B cell (primary cell): ENCODE measurements at places on chromosomes 2 and 18. TPM values are rescaled to one million over a fixed set of nuclear protein-coding genes. Genes with fewer than 3 reads are reported as not detected.

GRCh38 chr2:97913846-97914245, 81.9 kb downstream of the TMEM131 start:
- peak overlapping the region; percentile 30 for H3K27ac ChIP-seq
- H3K27me3 ChIP-seq: no peaks in the 10 kb centered on the region
- no peak for DNase-seq
- no peaks in the 10 kb centered on the region for H3K36me3 ChIP-seq
- H3K4me3 ChIP-seq: no peak overlapping the region
- H3K4me1 ChIP-seq: peaks cover 55% of the 10 kb centered on the region

Gene LRP2
- total RNA-seq: not detected in 2 replicates

Gene CELF4
- not detected in 2 replicates for total RNA-seq

DNA sequence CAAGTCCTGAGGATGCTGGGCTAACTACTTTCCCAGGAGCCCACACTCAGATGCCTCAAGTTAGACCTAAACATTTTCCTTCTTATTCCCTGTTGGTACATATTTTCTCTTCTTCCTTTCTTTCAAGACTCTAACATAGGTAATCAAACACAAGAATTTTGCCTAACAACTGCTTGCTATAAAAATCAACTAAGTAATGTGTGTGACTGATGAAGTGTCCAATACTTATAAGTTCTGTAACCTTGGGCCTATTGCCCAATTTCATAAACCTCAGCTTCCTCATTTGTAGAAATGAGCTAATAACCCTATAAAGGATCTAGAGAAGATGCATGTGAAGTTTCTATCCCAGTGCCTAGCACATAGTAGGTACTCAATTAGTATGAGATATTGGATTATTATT, 31.6 kb upstream of the PIK3C3 start:
- no peak overlapping the region for H3K4me3 ChIP-seq
- H3K4me1 ChIP-seq: no peaks in the 10 kb centered on the region
- H3K36me3 ChIP-seq: no peaks in the 10 kb centered on the region
- no peak overlapping the region for H3K27ac ChIP-seq
- no peak for DNase-seq

GRCh38 chr2:96120991-96121390, 4.6 kb upstream of the ADRA2B start:
- DNase-seq: no peak
- peaks cover 22% of the 10 kb centered on the region for H3K27me3 ChIP-seq
- H3K27ac ChIP-seq: no peak overlapping the region
- peaks cover 18% of the 10 kb centered on the region for H3K4me1 ChIP-seq
- no peaks in the 10 kb centered on the region for H3K36me3 ChIP-seq

DNA sequence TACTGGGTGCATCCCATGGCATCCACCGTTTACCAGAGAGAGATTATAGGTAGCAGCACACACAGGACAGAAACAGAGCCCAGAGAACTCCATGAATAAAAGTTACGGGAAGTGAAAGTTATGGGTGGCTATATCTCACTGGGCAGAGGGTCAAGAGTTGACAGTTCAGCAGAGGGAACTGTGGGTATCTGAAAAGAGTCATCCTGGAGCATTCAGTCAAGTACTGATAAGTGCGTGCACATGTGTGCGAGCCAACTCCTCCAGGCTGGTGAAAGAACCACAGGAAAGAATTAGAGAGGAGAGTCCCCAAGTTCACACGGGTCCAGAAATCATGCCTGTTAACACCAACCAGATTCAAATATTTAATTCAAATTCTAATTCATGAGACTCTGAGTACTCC, 1588.2 kb downstream of the LRP1B start:
- DNase-seq: no peak
- H3K27ac ChIP-seq: no peak overlapping the region
- H3K4me1 ChIP-seq: no peaks in the 10 kb centered on the region
- H3K36me3 ChIP-seq: no peaks in the 10 kb centered on the region

DNA sequence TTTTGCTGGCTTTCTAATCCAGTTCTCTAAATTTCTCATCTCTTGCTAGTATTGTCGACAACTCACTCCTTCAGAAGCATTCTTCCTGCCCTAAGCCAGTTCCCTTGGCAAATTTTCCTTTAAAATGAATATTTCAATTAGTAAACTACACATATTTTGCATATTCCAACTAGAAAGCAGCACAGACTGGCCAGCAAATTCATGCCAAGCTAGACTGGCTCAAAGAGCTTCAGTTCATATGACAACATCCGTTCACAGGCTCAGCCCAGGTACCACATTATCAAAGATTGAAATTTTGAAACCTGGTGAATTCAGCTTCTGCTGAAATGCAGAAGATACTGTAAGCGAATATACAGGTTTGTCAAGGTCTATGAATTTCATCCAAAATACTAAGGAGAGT, 64.5 kb downstream of the AFF3 start:
- peaks cover 15% of the 10 kb centered on the region for H3K36me3 ChIP-seq
- no peak for DNase-seq
- no peak overlapping the region for H3K27ac ChIP-seq
- H3K4me1 ChIP-seq: peaks cover 3% of the 10 kb centered on the region
- H3K27me3 ChIP-seq: no peaks in the 10 kb centered on the region

DNA sequence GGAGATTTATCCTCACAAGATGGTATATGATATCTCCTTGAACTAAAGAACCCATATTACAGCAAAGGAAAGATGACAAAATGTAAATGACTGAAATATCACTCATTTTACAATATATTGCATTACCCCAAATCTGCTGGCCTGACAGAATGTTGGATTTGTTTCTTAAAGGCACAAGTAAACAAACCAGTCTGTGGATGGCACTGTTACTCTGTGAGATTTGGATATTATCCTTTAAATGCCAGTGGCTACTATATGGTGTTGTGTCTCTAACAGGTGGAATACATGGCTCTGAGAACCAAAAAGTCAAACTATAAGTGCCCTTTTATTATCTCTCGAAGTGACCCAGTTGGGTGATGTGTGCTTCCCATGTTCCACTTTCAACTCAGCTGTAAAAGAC, 125.7 kb downstream of the PDE1A start:
- no peak overlapping the region for H3K4me3 ChIP-seq
- no peak for DNase-seq
- no peaks in the 10 kb centered on the region for H3K4me1 ChIP-seq
- H3K27me3 ChIP-seq: no peaks in the 10 kb centered on the region
- H3K27ac ChIP-seq: no peak overlapping the region

- H3K36me3 ChIP-seq: no peaks in the 10 kb centered on the region
- H3K4me1 ChIP-seq: no peaks in the 10 kb centered on the region
- H3K27me3 ChIP-seq: no peaks in the 10 kb centered on the region
- DNase-seq: no peak
- no peak overlapping the region for H3K27ac ChIP-seq
- no peak overlapping the region for H3K4me3 ChIP-seq
These were observed 99.9 kb downstream of the DYM start for GRCh38 chr18:49360582-49360981.

- H3K36me3 ChIP-seq: peaks cover 2% of the 10 kb centered on the region
- no peaks in the 10 kb centered on the region for H3K27me3 ChIP-seq
These were observed 300.9 kb downstream of the NBAS start for GRCh38 chr2:15260196-15260595.

Gene SULT1C3
- not detected in 2 replicates for total RNA-seq

GRCh38 chr2:221104361-221104811, 467.7 kb downstream of the EPHA4 start:
- H3K27me3 ChIP-seq: no peaks in the 10 kb centered on the region
- no peak overlapping the region for H3K27ac ChIP-seq
- no peak overlapping the region for H3K4me3 ChIP-seq
- H3K4me1 ChIP-seq: no peaks in the 10 kb centered on the region

DNA sequence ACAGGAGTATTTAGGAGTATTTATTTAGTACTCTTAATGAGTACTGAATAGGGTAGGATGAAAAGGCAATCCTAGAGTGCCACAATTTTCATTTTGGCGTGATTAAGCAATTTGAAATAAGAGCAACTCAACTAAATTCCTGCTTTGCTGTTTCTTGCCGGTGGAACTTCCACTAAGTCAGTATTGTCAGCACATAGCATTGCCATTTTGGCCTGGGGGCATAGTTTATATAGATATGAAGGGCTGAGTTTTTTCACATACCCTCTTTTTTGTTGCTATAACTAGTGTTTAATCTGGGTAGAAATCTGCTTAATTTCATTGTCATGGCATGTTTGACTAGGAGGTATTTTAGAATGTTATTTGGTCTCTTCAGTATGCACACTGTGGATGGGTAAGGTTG, 1.9 kb downstream of the GTF2A1L start:
- no peaks in the 10 kb centered on the region for H3K4me1 ChIP-seq
- H3K4me3 ChIP-seq: no peak overlapping the region
- DNase-seq: no peak
- peaks cover 3% of the 10 kb centered on the region for H3K27me3 ChIP-seq
- H3K36me3 ChIP-seq: no peaks in the 10 kb centered on the region
- H3K27ac ChIP-seq: no peak overlapping the region

DNA sequence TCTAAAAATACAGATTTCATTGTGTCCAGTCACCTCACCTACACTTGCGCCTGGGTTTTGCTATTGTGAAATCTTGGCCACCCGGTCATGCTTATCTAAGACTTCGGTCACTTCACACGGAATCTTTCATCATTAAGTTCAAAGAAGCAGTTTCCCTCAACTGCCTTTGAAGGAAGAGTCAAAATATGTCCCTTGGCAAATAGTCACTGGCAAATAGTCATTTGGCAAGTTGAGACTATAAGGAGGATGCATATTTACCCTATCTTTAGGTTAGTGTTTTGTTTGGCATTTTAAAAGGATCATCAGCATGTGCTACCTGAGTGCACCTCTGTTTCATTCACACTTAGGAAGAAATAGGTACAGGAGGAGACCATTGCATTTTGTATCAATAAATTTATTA, 95.9 kb downstream of the FEZ2 start:
- H3K27me3 ChIP-seq: no peaks in the 10 kb centered on the region
- H3K4me3 ChIP-seq: no peak overlapping the region
- no peak overlapping the region for H3K27ac ChIP-seq

DNA sequence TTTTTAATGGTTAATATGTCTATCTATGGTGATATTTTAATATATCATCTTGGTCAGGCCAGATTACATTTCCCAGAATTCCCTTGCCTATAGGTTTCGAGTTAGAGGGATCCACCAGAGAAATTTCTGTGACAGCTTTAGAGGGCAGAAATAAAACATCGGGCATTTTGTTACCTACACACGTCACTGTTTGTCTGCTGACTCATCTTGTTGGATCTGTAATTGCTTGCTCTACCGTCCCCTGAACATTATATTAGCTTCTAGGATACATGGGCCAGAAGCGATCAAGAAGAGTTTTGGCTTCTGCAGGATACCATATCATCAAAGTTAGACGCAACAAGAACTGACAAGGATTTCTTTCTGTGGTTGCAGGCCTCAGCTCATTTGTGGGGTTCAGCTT, 795.8 kb upstream of the GCFC2 start:
- no peak for DNase-seq
- no peak overlapping the region for H3K27ac ChIP-seq

- H3K4me1 ChIP-seq: no peaks in the 10 kb centered on the region
- H3K36me3 ChIP-seq: no peaks in the 10 kb centered on the region
- DNase-seq: no peak
- H3K4me3 ChIP-seq: no peak overlapping the region
- H3K27me3 ChIP-seq: no peaks in the 10 kb centered on the region
- H3K27ac ChIP-seq: no peak overlapping the region
These were observed 19.5 kb downstream of the SIGLEC15 start for GRCh38 chr18:45844938-45845337.

DNA sequence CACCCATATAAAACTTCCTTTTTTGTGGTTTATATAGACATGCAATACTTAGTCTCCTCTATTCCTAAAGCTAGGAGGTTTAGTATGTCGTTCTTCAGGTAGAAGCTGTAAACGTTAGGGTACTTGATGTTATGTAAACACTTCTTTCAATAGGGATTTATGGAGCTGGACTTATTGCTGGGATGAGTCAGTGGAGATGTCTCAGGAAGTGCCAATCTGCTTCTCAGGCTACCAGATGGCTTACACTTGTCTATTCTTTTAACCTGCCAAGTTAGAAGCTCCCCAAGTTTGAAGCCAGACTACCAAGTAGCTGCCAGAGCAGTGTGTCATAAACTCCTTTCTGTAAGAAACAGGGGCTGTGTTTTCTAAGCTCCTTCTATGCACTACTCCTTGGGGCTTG, 756.5 kb upstream of the LRRTM1 start:
- H3K4me1 ChIP-seq: no peaks in the 10 kb centered on the region
- H3K4me3 ChIP-seq: no peak overlapping the region
- no peaks in the 10 kb centered on the region for H3K27me3 ChIP-seq
- DNase-seq: no peak
- no peak overlapping the region for H3K27ac ChIP-seq
- no peaks in the 10 kb centered on the region for H3K36me3 ChIP-seq

DNA sequence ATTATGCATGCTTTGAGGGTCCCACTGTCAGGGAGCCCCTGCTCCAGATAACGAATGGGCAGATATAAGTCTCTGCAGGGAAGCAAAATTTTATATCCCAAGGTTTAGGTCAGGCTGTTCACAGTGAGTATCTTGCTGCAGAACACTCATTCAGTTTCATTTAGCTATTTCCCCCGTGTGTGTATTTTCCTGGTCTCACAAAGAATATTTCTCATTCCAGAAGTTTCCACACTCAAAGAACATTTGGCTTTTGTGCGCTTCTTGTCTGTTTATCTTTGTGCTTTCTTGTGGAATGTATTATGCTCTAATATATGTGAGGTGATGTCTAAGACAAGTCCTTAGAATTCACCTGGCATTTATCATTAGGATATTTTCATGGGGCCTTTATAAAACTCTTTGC, 140.4 kb upstream of the MMADHC start:
- H3K27ac ChIP-seq: no peak overlapping the region
- H3K4me3 ChIP-seq: no peak overlapping the region
- no peak for DNase-seq
- H3K36me3 ChIP-seq: no peaks in the 10 kb centered on the region
- H3K4me1 ChIP-seq: no peaks in the 10 kb centered on the region
- no peaks in the 10 kb centered on the region for H3K27me3 ChIP-seq
